Stimulated activated CD8-positive, alpha-beta memory T cell treated with anti-CD3 and anti-CD28 coated beads, Interleukin-15, amount 100 ng/mL, for 24 hours (primary cell): ENCODE measurements at places on chromosomes 4 and X.

GRCh38 chr4:173704201-173704600, 174.2 kb upstream of the HAND2 start:
- no peak for DNase-seq

GRCh38 chr4:174505892-174506291, 16.4 kb downstream of the HPGD start:
- DNase-seq = no peak

DNA sequence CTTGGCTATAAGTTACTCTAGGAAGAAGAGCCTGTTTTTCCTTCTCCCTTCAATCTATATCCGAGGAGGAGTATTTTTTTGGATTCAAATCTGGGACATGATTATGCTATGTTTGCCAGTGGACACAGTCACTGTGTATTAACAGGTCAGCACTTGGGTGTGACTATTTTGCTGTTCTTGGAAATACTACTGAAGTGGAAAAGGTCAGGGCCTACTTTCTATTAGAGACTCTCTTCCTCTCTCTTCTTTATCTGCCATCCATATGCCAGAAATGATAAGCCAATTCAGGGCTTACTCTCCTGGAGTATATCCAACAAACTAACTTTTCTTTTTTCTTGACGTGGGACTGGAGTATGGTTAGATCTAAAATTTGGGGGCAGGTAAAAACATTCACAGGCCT, 40.5 kb downstream of the MID1IP1 start:
- DNase-seq = no peak

GRCh38 chrX:56505866-56506265, 57.6 kb upstream of the UBQLN2 start:
- DNase-seq = no peak

- DNase-seq = no peak
Observed at GRCh38 chr4:183097231-183098018, 1.6 kb upstream of the WWC2 start.

DNA sequence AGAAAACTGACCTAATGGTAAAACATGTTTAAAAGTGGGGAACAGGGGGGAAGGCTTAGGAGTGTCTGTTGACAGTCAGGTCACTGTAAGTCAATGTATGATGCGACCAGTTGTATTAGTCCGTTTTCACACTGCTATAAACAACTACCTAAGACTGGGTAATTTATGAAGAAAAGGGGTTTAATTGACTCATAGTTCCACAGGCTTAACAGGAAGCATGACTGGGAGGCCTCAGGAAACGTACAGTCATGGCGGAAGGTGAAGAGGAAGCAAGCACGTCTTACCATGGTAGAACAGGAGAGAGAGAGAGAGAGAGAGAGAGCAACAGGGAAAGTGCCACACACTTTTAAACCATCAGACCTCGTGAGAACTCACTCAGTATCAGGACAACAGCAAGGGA, 13.0 kb upstream of the PLAC1 start:
- DNase-seq = no peak

DNA sequence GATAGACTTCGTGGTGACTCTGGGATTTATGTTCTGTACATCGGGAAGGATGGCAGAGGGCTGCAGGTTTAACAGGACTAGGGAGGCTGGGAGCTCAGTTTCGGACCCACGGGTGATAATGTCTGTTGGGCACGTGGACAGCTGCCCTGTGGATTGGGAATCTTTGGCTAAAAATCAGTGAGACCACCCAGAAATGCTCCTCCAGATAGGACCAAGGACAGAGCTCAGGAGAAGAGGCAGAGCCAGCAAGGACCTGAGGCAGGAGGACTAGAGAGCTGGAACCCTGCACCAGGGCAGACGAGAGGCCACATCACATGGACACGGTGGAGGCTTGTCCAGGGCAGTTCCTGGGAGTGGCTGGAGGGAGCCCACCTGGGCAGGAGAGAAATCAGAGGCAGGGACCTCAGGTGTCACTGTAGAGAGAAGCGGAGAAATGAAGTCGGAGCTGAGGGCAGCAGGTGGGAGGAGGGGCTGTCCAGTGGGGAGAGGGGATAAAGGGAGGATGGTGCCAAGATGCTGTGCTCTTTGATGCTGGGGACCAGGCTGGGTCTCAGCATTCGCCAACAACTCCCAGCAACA, 79.2 kb downstream of the CPZ start:
- no peak for DNase-seq

DNA sequence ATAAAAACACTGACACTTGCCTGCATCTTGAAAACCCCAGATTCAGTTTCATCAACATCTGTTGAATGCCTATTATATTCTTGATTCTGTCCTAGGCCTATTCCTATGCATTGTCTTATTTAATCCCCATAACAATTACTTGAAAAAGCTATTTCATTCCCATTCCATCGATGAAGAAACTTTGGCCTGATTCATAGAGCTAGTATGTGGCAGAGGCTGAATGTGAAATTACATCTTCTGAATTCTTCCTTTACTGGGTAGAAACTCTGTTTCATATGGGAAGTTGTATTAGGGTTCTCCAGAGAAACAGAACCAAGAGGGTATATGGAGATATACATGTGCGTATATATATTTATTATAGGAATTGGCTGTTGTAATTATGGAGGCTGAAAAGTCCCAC, 35.0 kb upstream of the SLC4A4 start:
- DNase-seq = no peak

GRCh38 chr4:185212581-185212980, 3.2 kb downstream of the SNX25 start:
- no peak for DNase-seq

- DNase-seq = no peak
Observed at GRCh38 chr4:13555325-13555724, 11.0 kb upstream of the NKX3-2 start.

GRCh38 chrX:151393514-151393913, 3.5 kb upstream of the VMA21 start:
- no peak for DNase-seq

- DNase-seq = no peak
Observed at GRCh38 chrX:12814420-12814819, 23.2 kb downstream of the PRPS2 start.

- DNase-seq = no peak
Observed at GRCh38 chr4:159937595-159937994, 834.7 kb downstream of the RAPGEF2 start.

- no peak for DNase-seq
Observed at GRCh38 chr4:83413676-83414075, 41.9 kb downstream of the HELQ start.

GRCh38 chr4:71595576-71596108, 188.2 kb downstream of the GC start:
- DNase-seq = no peak

GRCh38 chr4:146520896-146521540, 722 bp downstream of the SLC10A7 start:
- no peak for DNase-seq

DNA sequence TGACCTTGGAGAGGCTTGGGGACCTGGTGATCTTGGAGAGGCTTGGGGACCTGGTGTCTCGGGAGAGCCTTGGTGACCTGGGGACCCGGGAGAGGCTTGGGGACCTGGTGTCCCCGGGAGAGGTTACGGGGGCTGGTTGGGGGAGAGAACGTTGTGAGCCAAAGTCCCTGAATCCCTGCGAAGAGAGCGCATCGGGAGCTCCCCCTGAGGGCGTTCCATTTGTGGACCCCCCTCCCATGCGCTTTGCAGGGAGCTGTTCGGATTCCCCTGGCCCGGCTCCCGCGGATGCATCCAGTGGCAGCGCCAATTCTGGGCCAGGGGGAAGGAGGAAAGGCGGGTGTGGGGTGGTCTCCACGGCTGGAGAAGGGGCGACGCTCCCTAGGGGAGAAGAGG, 13.3 kb downstream of the SHOX start:
- DNase-seq = no peak

- DNase-seq = no peak
Observed at GRCh38 chrX:39445336-39445735, 644.1 kb downstream of the MID1IP1 start.

DNA sequence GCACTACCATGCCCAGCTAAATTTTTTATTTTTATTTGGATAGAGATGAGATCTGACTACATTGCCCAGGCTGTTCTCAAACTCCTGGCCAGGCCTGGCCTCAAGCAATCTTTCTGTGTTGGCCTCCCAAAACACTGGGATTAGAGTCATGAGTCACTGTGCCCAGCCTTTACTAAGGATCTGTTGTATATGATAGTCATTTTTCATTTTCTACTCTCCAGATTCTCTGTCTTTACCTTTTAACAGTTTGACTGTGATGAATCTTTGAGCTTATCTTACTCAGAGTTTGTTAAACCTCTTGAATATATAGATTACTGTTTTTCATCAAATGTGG, 161.8 kb downstream of the FNIP2 start:
- no peak for DNase-seq

GRCh38 chrX:108420481-108420880, 17.7 kb downstream of the COL4A6 start:
- no peak for DNase-seq

- no peak for DNase-seq
Observed at GRCh38 chrX:113728937-113729336, 854.9 kb upstream of the HTR2C start.

GRCh38 chr4:152613351-152613750, 66.4 kb downstream of the TMEM154 start:
- DNase-seq = no peak

- no peak for DNase-seq
Observed at GRCh38 chr4:52655506-52655905, 3.6 kb downstream of the USP46 start.

DNA sequence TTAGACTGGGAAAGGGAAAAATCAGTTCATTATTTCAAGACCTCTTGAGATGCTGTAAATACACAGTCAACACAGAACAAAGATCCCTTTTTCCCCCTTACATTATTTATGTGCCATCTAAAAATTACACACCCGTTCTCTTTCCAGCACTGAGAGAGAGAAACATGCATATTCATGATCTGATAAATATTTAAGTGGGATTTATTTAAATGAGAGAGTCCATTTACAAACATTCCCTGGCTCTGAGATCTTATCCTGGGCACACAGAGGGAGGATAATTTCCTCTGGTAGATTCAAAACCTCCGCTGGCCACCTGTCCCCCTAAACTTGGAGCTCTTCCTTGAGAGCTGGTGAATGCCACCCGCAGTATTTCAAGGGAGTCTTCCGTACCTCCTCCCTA, 88.6 kb downstream of the GRIA3 start:
- DNase-seq = no peak

- no peak for DNase-seq
Observed at GRCh38 chr4:154622598-154622997, 10.1 kb upstream of the FGG start.

DNA sequence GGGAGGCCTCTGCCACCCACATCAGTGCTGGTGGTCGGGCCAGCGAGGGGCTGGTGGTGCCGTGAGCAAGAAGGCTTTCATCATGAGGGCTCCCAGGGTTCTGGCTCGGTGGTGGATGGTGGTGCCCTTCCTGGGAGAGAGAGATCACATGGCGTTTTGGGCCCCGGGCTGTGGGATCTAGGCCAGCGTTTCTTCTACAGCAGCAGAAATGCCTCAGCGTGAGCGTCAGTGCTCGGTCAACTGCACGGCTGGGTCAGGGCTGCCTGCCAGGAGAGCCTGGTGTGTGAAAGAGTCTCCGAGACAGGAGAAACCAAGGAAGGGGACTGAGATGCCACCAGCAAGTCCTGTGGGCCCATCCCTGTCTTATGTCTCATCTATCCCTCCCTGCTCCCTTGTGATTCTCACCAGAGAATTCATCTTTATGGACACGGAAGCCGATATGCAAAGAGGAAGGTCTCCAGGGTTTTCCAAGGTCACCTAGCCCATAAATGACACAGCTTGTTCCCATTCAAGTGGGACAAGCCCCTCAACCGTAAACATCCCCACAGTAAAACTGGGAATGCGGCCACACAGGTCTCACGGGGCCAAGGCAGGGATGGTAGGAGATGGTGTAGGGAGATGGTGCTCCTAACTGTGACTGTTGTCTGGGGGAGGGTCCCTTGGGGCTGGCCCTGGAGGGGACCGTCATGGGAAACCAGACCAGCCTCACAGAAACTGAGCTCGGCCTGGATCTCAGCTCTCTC, 99.2 kb downstream of the SORCS2 start:
- DNase-seq = no peak

DNA sequence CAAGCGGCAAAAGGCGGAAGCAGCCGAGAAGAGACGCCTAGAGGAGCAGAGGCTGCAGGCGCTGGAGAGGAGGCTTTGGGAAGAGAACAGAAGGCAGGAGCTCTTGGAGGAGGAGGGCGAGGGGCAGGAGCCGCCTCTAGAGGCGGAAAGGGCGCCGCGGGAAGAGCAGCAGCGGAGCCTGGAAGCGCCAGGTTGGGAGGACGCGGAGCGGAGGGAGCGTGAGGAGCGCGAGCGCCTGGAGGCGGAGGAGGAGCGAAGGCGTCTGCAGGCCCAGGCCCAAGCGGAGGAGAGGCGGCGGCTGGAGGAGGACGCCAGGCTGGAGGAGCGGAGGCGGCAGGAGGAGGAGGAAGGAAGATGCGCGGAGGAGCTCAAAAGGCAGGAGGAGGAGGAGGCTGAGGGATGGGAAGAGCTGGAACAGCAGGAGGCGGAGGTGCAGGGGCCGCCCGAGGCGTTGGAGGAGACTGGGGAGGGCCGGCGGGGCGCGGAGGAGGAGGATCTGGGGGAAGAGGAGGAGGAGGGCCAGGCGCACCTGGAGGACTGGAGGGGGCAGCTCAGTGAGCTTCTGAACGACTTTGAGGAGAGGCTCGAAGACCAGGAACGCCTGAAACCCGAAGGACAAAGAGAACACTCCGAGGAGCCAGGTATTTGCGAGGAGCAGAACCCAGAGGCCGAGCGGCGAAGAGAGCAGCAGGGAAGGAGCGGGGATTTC, 72.9 kb downstream of the AASDH start:
- DNase-seq = no peak

- DNase-seq = no peak
Observed at GRCh38 chr4:2085496-2085901, 26.4 kb downstream of the NAT8L start.

DNA sequence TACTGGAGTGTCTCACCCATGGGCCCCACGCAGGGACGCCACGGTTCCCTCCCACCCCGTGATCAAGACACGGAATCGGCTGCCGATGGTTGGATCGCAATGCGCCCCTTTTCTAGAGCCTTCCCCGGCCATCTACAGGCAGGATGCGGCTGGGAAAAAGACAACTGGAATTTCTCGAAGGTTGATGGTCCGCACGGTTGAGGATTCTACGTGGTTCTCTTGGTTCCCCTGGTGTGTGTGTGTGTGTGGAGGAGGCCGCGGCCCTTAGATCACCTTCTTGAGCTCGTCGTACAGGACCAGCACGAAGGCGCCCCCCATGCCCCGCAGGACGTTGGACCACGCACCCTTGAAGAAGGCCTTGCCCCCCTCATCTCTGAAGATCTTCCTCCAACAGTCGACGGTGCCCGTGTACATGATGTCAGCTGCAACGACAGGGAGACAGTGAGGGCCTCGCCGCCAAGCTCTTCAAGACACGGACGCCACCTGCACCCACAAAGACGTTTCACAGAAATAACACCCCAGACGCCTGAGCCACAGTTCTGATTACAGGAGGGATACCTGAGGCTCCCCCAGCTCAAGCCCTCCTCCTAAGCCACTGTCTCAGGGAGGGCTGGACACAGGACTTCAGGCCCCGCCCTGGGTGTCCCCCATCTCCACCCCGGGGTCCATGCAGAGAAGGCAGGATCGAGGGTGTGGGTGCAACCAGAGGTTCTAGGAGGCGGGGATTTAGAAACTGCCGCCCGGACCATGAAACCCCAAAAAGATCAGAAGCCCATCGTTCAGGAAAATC, 5.4 kb downstream of the SLC25A6 start:
- no peak for DNase-seq
